ENCODE measurements at places on chromosomes 6 and 20.

DNA sequence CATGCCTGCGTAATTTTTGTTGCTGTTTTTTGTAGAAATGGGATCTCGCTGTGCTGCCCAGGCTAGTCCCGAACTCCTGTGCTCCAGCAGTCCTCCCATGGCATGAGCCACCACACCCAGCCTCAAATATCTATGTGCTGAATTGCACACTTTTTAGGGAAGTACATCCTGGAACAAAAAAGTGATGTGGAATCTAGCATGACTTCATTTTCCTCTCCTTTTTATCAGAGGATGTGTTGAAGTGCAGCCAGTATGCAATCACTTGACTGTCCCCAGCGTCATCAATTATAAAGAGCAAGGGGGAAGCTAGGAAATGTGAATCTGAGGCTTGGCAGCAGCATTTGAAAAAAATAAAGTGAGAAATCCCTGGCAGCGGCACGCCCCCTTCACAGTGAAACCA, 6.4 kb upstream of the EXOC2 start:
- no peak for DNase-seq

GRCh38 chr20:24573557-24573956, 104.1 kb downstream of the SYNDIG1 start:
- DNase-seq = no peak

DNA sequence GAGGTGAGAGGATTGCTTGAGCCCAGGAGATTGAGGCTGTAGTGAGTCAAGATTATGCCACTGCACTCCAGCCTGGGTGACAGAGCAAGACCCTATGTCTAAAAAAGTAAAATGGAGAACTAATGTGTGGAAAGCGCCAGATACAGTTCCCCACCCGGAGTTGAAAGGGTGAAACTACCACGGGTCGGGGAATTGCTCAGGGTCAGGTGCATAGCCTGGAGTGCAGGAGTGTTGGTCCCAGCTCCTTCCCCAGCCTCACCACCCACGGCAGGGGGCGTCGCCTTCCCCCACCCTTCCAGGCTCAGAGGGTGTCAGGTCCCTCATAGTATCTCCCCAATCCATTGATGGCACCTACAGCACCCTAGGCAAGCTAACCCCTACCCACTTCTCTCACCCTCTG, 26.1 kb downstream of the C20orf203 start:
- DNase-seq = no peak

DNA sequence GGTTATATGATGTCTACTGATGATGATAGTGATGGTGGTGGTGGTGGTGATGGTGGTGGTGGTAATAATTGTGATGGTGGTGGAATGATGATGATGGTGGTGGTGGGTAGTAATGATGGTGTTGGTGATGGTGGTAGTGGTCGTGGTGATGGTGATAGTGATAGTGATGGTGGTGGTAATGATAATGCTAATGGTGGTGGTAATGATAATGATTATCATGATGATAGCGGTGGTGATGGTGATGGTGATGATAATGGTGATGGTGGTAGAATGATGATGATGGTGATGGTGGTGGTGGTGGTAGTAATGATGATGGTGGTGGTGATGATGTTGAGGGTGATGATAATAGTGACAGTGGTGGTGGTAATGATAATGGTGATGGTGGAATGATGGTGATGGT, 4.5 kb upstream of the LPA start:
- no peak for DNase-seq

- no peak for DNase-seq
These were observed 14.9 kb downstream of the DEFB114 start for GRCh38 chr6:49949062-49949461.

DNA sequence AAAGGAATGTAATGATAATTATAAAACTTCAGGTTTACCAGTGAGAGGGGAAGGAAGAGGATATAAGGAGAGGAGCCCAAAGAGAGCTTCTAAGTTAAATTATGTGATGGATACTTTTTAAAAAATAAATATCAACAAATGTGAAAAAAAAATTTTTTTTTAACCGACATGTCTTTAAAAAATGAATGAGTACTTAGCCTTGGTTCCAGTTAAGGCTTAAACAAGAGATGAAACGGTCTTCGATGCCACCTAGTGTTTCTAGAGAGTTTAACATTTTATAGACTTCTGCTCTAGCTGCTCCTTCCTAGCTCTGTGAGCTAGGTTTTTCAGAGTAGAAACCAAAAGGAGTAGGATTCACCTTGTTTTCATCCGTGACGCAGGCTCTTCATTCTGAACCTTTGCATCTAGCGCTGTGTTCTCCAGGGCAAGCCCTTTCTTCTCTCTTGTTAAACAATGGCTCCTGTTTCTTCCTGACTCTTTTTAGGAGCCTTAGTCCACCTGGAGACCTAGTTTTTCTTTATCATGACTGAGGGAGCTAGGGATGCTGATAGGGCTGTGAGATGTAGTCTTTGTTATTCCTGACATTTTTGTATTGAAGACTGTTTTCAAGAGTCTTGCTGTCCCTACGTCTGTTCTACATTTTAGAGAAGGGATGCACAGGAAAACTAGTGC, 42.4 kb upstream of the GNRH2 start:
- DNase-seq = peak; percentile 71

DNA sequence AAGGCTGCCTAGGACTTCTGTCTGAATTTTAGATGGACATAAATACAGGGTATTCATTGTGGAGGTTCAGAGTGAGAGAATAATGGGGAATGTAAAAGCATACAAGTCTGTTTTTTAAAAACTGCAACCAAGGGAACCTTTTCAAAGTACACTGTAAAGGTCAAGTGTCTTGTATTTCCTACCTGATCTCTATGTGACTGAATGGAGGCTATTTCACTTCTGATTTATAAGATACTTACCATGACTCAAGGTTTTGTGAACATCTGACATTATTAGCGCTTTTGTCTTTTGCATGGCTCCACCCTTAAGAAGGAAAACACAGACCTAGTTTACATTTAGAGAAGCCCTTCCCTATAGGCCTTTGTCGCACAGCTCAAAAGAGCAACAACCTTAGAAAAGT, 126.5 kb downstream of the ZFAND3 start:
- DNase-seq = no peak

GRCh38 chr6:30719356-30719755, 796 bp upstream of the TUBB start:
- DNase-seq = no peak

GRCh38 chr6:146990284-146990683, 213.9 kb upstream of the STXBP5 start:
- no peak for DNase-seq

- no peak for DNase-seq
These were observed 644.1 kb downstream of the C6orf118 start for GRCh38 chr6:164665328-164665727.

DNA sequence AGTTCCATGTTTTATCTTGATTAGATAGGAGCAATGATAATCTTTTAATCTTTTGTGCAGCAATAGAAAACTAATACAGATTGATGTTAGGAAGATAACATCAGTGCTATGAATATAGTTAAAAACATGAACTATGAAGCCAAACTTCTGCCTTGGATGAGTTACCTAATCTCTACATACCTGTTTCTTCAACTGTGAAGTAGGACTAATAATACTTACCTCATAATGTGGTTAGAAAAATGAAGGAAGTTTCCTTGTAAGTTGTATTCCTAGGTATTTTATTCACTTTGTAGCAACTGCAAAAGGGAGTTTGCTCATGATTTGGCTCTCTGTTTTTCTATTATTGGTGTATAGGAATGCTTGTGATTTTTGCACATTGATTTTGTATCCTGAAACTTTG, 111.9 kb downstream of the FRK start:
- no peak for DNase-seq

DNA sequence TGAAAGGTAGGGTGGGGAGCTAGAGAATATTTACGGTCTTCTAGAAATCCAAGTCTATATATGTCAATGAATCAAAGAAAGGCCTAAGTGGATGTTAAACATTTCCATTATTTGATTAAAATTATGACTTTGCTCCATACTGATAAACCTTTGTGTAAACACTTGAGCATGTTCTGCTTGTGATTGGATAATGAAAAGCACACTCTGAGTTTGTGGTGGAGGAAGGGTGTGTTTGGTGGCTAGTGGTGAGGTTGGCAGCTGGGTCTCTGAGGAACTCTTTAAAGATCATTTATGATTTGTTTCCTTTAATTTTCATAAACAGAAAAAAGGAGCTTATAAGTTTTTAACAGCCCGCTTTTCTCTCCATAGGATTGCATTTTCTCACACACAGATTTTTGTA, 84.7 kb downstream of the RFPL4B start:
- no peak for DNase-seq

DNA sequence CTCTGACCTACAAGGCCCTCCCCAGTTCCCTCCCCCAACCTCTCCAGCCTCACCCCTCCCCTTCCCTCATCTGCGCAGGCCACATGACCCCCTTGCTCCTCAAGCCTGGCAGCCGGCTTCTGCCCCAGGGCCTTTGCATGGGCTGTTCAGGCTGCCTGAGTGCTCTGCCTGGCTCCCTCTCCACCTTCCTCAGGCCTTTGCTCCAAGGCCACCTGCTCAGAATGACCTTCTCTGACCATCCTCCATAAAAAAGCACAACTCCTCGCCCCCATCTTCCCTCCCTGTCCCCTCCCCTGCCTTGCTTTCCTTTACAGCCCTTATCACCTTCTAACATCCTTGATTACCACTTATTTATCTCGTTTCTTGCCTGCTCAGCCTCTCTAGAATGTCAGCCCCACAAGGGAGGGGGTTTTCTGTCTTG, 38.7 kb downstream of the SPDEF start:
- no peak for DNase-seq

DNA sequence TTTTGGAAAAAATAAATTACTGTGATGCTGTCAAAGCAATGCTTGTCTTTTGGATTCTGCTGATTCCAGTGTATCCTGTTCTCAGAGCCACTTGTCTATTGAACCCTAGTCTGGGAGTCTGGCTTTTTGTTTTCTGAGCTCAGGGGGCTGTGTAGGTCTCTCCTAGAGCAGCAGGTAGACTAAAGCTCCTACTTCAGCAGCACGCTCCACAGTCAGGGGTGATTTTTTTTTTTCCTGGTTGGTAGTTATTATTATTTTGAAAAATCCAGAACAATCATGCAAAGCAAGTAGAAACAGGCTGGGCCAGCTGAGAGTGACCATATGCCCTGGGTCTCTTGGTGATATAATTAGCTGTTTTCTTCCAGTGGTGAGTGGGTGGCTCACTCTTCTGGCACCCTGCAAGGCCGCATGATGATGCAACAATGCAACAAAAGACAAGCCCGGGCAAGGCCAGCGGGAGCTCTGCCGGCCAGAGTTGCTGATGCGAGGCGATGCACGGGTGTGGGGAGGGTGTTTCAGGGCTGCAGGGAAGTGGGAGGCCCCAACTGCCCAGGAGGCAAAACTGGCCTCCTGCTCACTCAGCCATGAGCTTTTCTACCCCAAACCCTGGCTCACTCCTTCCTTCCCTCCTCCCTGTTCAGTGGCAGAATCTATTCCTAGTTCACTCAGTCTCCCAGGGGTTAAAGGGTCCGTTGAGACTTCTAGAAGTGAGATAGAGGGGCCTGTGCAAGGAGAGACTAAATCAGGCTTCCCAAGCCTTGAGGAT, 11.5 kb upstream of the CDKN1A start:
- DNase-seq = no peak

DNA sequence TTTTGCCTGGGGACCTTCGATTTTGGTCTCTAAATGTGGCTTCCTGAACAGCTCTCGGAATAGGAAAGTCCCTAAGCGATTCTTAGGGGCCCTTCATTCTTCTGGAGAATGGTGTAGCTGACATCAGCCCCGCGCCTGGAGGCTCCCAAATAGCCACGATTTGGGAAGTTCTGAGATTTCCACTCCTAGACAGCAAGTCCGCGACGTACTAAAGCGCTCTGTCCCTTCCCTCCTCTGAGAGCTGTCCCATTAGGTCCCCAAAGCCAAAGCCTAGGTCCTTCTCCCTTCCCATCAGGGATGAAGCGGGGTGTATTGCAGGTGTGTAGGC, 756 bp downstream of the MOXD1 start:
- no peak for DNase-seq

DNA sequence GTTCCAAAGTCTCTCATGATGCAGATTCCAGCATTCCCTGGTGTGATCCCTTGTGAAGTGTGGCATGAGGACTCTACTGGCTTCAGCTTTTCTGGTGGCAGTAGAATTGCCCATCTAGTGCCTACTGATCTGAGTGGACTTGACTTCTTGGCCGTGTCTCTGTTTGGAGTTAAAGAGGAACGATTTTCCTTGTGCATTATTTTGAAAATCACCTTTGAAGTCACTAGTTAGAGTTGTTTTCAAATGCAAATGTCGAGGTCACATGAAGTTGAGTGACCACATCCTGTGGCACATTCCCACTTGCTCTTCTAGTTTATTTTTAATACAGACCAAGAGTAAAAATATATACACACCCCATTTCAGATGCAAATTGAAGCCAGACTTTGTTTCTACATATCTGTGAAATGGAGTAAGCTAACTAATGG, 270.7 kb upstream of the TAB2 start:
- no peak for DNase-seq

- no peak for DNase-seq
These were observed 31.9 kb downstream of the SERPINB6 start for GRCh38 chr6:2939315-2940009.

DNA sequence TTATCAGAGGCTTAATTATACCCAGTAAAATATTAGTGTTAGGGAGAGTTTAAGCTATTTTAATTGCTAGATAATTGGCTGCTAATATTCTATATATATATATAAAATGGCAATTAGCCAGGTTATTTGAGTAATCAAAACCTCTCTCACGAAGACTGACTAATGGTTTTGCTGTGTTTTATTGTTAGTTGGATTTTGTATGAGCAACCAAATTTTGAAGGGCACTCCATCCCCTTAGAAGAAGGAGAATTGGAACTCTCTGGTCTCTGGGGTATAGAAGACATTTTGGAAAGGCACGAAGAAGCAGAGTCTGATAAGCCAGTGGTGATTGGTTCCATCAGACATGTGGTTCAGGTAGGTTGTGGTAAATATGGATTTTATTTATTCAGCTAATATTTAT, 102.2 kb downstream of the RTN4IP1 start:
- no peak for DNase-seq

DNA sequence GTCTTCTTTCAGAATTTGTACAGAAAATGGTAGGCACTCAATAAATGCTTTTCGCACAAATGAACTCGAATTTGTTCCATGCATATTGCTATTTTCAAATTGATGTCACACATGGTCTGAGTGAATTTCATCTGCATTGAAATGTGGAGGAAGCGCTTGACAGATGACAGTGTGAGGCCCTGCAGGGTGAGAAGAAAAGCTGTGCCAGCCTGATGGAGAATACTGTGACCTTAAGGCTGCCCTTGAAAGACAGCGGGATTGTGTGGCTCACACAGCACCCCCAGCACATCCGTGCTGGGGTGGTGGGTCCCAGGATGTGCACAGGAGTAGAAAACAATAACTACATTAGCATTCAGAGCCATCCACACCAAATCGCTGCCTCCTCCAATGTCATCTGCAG, 14.8 kb upstream of the MCHR2 start:
- DNase-seq = no peak

DNA sequence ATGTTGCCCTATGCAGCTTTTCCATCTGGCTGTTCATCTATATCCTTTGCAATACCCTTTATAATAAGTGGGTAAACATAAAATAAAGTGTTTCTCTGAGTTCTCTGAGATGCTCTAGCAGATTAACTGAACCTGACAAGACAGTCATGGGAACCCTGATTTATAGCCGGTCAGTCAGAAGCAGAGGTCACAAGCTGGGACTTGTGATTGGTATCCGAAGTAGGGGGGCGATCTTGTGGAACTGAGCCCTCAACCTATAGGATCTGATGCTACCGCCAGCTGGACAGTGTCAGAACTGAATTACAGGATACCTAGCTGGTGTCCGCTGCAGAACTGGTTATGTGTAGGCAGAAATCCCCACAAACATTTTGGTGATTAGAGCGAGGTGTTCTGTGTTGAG, 39.0 kb downstream of the SLC17A5 start:
- no peak for DNase-seq
